ENCODE measurements at places on chromosomes 3 and 15.

DNA sequence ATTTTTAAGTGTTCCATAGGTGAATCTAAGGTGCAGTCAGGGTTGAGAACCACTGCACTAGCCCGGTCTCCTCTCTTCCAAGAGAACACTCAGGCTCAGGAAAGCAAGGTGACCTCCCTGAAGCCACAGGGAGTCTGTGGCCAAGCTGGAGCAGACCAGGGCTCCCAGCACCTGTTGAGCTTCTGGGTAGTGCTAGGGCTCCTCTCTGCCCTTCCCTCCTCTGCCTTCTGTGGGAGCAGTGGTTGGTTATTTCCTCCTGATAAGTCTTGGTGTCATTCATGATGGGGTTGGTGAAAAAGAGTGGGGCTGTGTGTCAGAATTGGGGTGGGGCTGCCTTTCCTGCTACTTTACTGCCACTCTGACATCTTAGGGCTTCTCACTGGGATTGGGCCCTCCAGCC is 163.1 kb upstream of the UMPS start:
- no peak for DNase-seq

GRCh38 chr15:42084465-42085235 is 9.7 kb downstream of the PLA2G4D start:
- peak; percentile 50 for DNase-seq

DNA sequence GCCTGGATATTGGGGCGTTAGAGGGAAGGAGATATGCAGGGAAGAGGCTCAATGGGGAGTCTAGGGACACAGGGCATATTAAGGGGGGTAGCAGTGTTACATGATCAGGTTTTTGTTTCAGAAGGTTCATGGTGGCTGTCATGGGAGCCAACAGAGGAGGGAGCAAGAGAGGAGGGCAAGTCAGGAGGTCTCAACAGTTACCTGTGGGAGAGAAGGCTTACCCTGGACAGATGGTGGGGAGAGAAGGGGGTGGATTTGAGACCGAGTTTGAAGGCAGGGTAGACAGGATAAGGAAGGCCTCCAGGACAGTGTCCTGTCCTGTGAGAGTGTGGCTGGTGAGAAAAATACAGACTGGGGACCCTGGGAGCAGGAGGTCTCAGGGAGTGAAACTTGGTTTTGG is 3.8 kb upstream of the WNT7A start:
- no peak for DNase-seq

DNA sequence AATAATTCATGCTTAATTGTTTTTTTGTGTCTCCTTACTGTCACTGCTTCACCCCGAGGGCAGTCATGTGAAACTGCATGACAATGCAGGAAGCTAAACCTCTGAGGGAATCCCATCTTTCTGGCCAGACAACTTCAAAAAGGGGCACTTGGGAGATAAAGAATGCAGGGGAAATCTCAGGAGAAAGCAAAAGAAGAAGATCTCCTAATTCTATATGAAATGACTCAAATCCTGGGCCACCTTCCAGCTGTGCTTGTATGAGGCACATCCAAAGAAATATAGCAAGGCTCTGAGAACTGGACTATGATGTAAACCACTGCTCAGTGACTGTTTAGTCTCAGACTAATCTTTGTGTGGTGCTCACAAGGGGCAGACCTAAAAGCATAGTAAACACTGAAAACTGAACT is 22.6 kb upstream of the UMPS start:
- no peak for DNase-seq

DNA sequence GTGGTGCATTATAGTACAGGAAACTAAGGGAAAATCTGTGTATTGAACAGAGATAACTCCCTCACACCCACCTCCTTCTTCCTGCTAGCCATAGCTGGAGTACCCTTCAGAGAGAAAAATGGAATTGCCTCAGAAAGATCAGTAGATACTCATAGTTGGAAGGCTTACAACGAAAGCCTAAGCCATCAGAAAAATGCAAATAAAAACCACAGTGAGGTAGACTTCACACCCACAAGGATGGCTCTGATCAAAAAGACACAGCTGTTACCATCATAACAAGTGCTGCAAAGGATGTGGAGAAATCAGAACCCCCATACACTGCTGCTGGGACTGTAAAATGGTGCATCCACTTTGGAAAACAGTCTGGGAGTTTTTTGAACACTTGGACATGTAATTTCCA is 7.4 kb upstream of the DLG1 start:
- DNase-seq = no peak

- DNase-seq = no peak
Measured at GRCh38 chr3:124582621-124583395, 147.4 kb upstream of the UMPS start.

DNA sequence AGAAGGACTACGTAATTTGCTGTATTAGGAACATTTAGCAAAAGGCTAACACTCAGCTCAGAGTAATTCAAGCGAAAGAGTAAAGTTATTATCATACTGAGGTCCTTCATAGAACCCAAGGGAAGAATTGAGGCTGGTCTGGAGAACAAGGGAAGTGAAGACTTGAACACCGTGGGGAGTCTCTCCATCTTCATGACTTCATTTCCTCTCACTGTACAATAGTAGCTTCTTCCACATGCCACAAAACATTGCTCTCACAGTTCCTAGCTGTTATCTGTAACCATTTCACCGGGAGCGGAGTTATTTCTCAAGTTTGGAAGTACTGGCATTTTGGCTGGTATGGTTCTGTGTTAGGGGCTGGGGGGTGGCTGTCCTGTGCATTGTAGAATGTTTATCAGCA is 69.7 kb downstream of the MAGI1 start:
- DNase-seq = no peak

GRCh38 chr15:52383100-52383588 is 87.5 kb upstream of the MYO5C start:
- DNase-seq = no peak

DNA sequence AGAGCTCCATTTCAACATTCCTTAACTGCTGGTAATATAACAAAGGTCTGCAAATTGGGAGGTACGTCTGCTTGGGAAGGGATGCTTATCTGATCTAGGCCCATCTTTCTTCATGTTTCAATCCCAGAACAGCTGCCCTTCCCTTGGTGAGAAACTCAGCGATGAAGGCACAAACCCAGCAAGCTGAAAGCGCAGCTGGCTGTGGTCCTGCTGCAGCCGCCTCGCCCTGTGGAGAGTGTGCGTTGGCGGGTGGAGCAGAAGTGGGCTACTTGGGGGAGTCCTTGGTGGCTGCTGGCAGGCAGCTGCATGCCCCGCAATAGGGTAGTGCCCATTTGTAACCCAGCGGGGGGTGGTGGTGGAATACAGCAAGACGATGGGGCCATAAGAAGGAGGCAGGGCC is 160.6 kb upstream of the WNT5A start:
- DNase-seq = no peak

DNA sequence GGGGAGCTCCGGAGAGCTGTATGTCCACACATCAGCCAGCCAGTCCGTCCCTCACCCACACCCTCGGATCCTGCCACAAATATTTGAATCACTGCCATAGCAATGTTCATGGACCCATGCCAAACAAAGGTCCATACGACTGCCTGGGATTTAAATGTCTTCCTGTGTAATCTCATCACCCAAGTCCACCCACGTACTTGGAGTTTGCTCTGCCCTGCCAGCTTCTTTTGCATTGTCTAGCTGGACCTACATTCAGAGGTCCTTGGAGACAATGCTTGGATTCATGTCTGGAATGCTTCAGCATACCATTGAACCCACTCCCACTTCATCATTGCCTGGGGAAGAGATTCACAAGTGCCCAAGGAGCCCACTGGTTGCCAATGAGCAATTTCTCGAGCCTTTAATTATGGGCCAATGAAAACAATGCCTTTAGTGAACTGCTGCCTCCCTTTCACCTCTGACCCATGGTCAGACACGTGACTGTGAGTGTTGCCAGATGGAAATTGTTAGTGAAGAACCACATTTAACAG is 90.4 kb upstream of the PHLDB2 start:
- no peak for DNase-seq

GRCh38 chr15:31467361-31467760 is 140.7 kb downstream of the KLF13 start:
- DNase-seq = no peak

Data from stimulated activated CD4-positive, alpha-beta T cell treated with anti-CD3 and anti-CD28 coated beads, Interleukin-2, amount 100 ng/mL, for 48 hours (primary cell).